Hindlimb muscle (tissue), 1 donor: ENCODE measurements at places on chromosomes 3 and 15. TPM values are rescaled to one million over a fixed set of nuclear protein-coding genes. Genes with fewer than 3 reads are reported as not detected.

GRCh38 chr15:78425643-78426042 is 12.4 kb upstream of the IREB2 start:
- no peak for DNase-seq

GRCh38 chr3:140285380-140285779 is 350.4 kb downstream of the CLSTN2 start:
- DNase-seq, result no peak

DNA sequence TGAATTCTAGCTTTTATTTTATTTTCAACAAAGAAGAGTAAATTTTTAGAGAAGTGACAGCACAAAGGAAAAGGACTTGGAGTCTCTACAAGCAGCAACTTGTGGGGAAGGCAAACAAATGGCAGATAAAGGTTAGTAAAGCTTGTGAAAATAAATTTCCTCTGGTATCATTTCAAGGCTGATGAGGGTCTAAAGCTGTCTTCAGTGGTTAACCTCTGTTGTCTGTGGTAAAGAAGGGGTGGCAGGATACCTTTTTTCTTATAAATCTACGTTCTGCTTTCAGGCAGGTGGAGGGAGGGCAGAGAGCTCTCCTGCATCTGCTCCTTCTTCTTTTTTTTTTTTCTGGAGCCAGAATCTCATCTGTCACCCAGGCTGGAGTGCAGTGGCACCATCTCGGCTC is 50.5 kb downstream of the NMD3 start:
- DNase-seq, result no peak

DNA sequence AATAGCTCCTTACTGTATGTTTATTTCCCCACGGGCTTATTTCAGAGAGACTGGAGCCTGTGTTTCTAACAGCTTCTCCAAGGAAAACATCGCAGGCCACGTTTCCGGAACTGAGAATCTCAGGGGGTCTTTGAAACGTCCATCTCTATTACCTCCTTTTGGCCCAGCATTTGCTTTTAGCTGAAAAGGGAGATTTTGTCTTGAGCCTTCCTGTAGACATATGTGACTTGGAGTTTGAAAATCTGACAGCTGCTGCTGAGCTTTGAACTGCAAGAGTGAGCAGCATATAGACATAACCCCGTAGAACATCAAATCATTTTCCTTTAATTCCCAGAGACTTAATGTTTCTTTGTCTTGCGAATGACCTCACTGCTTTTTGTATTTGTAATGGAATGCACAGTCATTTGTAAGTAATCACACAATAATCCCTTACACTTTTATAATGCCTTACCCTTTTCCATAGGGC is 54.6 kb downstream of the LPP start:
- DNase-seq, result peak; percentile 25

The BUB1B gene
- polyA plus RNA-seq, result 7.8 TPM
